ENCODE measurements at places on chromosomes 1 and 21.

GRCh38 chr21:41511858-41512257 is 3.9 kb upstream of the TMPRSS2 start:
- DNase-seq: no peak

DNA sequence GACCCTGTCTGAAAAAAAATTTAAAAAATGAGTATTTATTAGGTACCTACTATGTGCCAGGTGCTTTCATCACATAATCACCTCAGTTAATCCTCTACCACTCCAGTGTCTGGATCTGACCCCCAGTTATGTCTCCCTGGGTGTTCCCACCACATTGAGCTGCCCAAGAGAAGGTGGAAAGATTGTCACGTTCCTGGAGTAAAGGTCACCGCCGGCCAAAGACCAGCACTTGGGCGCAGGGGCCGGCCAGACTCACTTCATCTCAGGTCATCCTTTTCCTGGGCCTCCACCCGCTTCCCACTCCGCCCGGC is 714 bp downstream of the PYCR2 start:
- no peak for DNase-seq

GRCh38 chr21:34639882-34640788 is 25.2 kb upstream of the RCAN1 start:
- no peak for DNase-seq

- no peak for DNase-seq
Measured at GRCh38 chr1:58773406-58773840, 10.4 kb downstream of the JUN start.

DNA sequence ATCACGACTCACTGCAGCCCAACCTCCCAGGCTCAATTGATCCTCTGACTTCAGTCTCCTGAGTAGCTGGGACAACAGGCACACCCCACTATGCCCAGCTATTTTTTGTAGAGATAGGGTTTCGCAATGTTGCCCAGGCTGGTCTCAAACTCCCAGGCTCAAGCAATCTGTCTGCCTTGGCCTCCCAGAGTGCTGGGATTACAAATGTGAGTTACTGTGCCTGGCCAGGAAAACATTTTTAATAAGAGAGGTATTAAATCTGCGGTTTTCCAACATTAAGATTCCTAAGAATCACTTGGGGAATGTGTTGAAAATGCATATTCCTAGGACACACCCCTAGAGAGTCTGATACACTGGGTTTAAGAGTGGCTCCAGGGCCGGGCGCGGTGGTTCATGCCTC is 8.7 kb downstream of the CSF1 start:
- DNase-seq: no peak

DNA sequence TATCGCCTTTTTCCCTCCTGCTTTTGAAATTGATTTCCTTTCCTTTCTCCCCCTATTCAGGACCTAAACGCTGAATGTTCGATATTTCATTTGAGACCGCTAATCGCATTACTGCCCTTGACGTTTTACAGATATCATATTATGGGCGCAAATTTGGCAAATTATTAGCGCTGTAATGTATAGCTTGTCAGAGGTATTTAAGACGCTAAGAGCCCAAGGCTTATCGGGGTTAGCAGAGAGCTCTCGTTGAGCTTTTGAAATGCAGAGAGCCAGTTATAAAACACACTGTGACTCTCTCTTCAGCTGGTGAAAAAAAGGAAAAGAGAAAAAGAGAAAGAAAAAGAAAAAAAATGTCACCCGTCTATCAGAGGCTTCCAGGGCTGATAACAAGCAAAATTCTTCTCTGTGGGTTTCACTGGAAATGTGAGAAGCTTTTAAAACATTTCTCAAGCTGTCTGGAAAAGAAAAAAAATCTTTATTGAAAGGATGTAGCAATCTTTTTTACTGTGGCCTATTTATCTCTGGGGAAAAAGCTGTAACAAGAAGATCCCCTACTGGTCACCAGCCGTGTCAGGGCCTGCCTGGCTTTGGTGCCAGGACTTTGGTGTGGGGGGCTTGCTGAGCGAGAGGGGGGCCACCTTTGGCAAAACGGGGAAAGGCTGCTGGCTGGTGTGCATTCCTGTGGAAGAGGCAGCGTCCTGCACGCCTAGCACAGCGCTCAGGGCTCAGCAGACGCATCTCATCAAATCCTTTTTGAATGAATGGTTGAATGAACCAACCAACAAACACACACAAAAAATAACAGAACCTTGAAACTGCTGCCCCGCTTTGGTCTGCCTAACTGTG is 119.8 kb downstream of the RNF220 start:
- DNase-seq: no peak

DNA sequence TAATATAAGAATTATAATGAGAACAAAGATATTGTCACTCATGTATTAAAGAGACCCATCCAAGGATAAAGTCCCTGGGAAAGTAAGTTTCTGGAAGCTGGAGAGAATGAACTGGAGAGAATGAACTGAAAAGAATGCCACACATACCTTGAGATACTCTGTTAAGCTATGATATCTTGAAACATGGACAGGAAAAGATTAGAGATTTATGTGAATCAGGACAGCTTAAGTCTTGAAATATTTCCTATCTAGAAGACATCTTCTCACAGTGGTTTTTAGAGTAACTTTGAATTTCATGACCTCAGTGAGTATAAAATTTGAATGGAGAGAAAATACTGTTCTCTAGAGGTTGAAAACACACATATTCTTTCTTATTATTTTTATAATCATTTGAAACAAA is 201.3 kb upstream of the HMCN1 start:
- no peak for DNase-seq

DNA sequence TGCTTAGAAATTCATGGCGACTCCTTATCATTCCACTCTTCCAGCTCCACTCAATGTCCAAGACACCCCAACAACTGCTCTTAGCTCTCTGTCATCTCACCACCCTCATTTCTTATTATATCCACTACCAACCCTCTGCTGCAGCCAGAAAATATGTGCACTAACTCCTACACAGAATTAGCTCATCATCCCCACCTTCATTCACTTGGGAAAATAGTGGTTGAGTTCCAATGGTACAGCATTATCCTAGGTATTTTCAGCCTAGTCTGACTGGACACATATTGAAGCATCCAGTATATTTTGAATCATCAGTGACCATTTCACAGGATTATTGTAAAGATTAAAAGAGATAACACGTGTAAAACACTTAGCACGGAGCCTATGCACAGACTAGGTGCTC is 16.7 kb upstream of the VSIG8 start:
- DNase-seq: no peak

DNA sequence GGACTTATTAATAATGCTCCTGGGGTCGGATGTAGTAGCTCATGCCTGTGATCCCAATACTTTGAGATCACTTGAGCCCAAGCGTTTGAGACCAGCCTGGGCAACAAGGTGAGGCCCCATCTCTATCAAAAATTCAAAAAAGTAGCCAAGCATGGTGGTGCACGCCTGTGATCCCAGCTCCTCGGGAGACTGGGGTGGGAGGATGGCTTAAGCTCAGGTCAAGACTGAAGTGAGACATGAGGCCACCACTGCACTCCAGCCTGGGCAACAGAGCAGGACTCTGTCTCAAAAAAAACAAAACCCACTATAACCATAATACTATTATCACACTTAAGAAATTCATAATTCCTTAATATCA is 1.6 kb upstream of the DEGS1 start:
- DNase-seq: no peak

DNA sequence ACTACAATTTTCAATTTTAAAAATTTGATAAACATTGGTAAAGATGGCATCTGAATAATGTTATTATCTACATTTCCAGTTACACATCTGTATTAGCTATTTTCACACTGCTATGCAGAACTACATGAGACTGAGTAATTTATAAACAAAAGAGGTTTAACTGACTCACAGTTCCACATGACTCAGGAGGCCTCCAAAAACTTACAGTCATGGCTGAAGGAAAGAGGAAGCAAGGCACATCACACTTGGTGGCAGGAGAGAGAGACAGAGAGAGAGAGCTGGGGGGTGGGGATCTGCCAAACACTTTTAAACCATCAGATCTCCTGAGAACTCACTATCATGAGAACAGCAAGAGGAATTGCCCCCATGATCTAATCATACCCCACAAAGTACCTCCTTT is 850.0 kb downstream of the LTN1 start:
- DNase-seq: no peak

DNA sequence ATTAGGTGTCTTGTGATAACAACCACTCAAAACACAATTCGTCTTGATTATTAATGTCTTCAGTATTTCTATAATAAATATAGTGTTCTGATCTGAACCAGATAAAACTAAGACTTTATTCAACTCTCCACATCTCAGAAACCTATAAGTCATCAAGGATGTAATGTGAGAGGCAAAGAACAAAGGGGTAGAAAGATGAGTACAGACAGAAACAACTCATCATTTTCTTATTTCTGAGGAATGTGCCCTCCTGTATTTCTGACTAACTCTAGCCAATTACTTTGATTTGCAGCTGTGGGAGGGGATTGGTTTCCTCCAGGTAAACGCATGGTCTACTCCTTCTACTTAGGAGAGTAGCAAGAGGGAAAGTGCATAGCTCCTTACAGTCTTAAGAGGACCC is 73.7 kb upstream of the ST6GALNAC5 start:
- no peak for DNase-seq

GRCh38 chr1:156786640-156787039 is 19.3 kb downstream of the PRCC start:
- DNase-seq: no peak

- no peak for DNase-seq
Measured at GRCh38 chr1:156433602-156434001, 64.6 kb downstream of the RHBG start.

DNA sequence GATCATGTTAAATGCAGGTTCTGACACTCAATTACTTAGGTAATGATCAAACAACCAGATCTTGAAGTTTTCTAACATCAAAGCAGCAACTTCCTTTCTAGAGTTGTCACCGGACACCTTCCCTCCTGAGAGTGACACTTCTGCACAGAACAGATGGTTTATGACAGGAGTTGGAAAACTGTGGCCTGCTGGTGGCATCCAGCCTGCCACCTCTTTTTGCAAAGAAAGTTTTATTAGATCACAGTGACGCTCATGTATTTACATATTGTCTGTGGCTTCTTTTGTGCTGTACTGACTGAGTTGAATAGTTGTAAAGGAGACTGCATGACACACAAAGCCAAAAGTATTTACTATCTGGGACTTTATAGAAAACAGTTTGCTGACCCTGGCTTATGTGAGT is 28.3 kb downstream of the DDR2 start:
- DNase-seq: no peak

- no peak for DNase-seq
Measured at GRCh38 chr1:2831596-2832212, 30.2 kb upstream of the TTC34 start.

GRCh38 chr1:112803906-112804762 is 89.0 kb upstream of the PPM1J start:
- DNase-seq: peak; percentile 28

DNA sequence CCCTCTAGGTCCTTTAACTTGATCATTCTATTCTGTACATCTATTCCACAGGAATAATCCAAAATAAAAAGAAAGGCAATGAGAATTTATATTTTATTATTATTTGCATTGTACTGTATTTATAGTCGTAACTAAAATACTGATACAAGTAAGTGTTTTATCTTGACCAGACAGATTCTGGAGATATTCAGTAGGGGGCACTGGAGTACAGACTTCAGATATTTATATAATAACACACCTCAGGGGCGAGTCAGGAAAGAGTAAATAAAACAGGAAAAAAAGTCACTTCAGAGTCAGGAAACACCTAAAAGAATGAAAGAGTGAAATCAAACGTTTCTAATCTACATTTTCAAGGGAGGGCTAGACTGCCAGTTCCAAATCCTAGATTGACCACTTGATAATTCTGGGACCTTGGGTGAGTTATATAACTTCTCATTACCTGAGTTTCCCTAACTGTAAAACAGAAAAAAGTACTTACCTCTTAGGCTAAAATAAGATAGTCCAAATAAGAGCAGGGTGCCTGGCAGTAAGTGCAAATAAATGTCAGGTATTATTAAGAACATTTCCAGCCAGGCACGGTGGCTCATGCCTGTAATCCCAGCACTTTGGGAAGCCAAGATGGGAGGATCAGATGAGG is 31.1 kb upstream of the MTF1 start:
- DNase-seq: no peak

DNA sequence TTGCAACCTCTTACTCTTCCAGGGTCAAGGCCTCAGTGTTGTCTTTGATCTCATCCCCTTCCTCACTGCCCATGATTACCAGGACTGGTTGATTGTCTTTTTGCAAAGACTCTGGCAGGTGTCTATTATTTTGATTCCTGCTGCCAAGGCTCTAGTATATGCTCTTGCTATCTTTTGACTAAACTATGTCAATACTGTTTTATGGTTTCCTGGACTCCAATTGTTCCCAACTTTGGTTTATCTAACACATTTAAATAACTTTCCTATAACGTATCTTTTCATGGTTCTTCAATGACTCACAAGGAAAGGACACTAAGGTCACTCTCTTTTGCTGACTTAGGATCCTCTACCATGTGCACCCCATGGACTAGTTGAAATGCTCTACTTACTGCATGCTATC is 141.5 kb downstream of the PTPRC start:
- DNase-seq: no peak

GRCh38 chr1:18283601-18284385 is 176.2 kb downstream of the IGSF21 start:
- no peak for DNase-seq

DNA sequence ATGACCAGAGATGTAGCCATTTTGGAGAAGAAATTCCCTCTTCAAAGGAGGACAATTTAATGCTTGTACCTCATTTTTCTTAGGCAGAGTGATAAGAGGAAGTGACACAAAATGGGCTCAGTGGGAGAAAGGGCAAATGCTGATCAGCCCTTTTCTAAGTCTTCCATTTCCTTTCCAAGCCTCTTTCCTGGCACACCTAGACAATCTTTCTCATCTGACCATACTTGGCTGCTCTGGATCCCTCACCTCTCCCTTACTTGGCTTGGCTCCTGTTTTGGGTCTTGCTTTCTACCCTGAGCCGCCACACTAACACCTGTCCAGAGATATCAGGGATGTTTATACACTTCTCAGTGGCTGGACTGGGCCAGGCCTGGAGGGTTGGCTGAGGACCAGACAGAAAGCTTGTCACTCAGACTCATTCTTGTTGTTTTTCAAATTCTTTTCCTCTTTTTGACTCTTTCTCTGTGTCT is 13.1 kb downstream of the TXNIP start:
- no peak for DNase-seq

- no peak for DNase-seq
Measured at GRCh38 chr21:42607102-42607501, 46.3 kb upstream of the PDE9A start.

GRCh38 chr1:43841321-43842174 is 92.1 kb upstream of the ARTN start:
- DNase-seq: no peak

GRCh38 chr21:40833184-40833583 is 13.8 kb downstream of the DSCAM start:
- no peak for DNase-seq

DNA sequence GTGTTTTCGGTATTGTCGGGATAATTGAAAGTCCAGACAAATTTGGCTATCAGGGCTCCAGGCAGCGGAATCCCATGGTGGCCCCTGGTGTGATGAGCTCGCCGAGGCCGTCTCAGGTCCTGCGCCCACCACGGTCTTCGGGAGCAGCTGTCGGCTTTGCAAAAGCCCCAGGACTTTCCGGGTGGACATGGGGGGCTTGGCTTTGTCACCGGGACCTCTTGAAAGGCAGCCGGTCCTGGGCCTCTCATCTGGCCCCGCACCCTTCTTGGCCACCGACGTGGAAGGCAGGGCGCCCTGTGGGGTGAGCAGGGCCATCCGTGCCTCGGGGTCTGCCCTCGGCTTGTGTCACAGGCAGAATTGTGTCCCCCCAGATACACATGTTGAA is 87.1 kb upstream of the ACTRT2 start:
- no peak for DNase-seq

- no peak for DNase-seq
Measured at GRCh38 chr1:211588711-211589110, 9.8 kb upstream of the SLC30A1 start.

GRCh38 chr1:161981735-161982506 is 41.7 kb downstream of the OLFML2B start:
- DNase-seq: no peak

All from activated CD4-positive, alpha-beta T cell treated with anti-CD3 and anti-CD28 coated beads, Interleukin-2, amount 50 U/mL, for 1 hour (primary cell).